Mammary epithelial cell (primary cell): ENCODE measurements at places on chromosomes 6 and 20. TPM values are rescaled to one million over a fixed set of nuclear protein-coding genes. Genes with fewer than 3 reads are reported as not detected.
A peak's percentile ranks its signal among the peaks of the same experiment; 100 is the strongest.

The C6orf132 gene
- 37.0 and 42.4 TPM in 2 replicates for total RNA-seq

The KIAA0408 gene
- not detected for total RNA-seq

GRCh38 chr6:45783716-45784115 is 231.9 kb downstream of the CLIC5 start:
- DNase-seq = peak; percentile 79

- DNase-seq = no peak
Measured at GRCh38 chr6:138538390-138539031, 39.2 kb upstream of the NHSL1 start.

DNA sequence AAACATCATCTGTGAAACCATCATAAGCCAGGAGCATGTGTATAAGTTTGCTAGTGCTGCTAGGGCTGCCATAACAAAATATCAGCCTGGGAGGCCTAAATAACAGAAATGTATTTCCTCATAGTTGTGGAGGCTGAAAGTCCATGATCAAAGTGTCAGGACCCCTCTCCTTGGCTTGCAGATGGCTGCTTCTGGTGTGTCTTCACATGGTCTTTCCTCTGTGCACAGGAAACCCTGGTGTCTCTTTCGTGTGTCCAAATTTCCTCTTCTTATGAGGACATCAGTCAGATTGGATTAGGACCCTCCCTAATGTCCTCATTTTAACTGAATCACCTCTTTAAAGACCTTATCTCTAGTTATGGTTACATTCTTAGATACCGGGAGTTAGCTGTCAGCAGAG is 6.2 kb upstream of the CITED2 start:
- no peak for DNase-seq

The FYN gene
- total RNA-seq = 58.0 TPM

The BHLHE23 gene
- not detected for total RNA-seq

- DNase-seq = no peak
Measured at GRCh38 chr6:35493307-35493983, 3.4 kb downstream of the TEAD3 start.

The PROKR2 gene
- not detected for total RNA-seq

The CCR6 gene
- total RNA-seq = not detected in 2 replicates

GRCh38 chr6:82521369-82521768 is 157.8 kb downstream of the TPBG start:
- DNase-seq = peak; percentile 11
